MCF 10A (cell line): ENCODE measurements at places on chromosomes 5 and 9. TPM values are rescaled to one million over a fixed set of nuclear protein-coding genes. Genes with fewer than 3 reads are reported as not detected.

GRCh38 chr5:179253730-179254129, 91.5 kb downstream of the ADAMTS2 start:
- no peaks in the 10 kb centered on the region for H3K4me1 ChIP-seq
- no peak overlapping the region for H3K4me3 ChIP-seq
- no peak for DNase-seq
- no peak overlapping the region for H3K27ac ChIP-seq

DNA sequence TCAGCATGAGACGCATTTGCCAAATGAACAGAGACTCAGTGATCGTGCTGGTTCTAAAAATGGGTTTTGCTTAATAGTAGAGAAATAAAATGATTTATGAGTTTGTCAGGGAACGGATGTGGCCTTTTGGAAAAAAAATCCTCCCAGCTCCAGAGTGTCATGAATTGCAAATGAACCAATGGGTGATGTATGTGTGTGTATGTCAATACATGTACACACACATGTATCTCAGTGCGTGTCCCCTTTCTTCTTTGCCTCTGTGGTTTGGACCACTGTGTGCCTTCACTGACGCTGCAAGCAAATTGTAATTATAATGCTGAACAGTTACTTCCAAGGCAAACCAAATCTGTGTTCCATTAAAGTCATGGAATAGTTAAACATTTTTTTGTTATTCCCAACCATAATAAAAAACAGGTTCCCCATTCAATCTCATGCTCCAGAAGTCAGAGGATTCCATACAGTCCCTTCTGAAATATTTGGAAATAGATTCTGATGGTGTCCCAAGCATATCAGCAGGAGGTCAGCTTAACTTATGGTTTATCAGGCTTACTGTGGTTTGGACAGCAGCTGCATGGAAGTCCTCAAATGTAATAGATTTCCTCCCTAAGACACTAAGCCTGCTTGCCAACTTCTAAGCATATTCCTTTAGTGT, 630.5 kb downstream of the ACTL7B start:
- no peaks in the 10 kb centered on the region for H3K36me3 ChIP-seq
- no peak overlapping the region for H3K4me3 ChIP-seq
- no peak for DNase-seq
- no peaks in the 10 kb centered on the region for H3K4me1 ChIP-seq
- H3K27me3 ChIP-seq = no peaks in the 10 kb centered on the region
- H3K27ac ChIP-seq = no peak overlapping the region

GRCh38 chr9:23492126-23493002, 333.7 kb downstream of the ELAVL2 start:
- H3K27me3 ChIP-seq = peaks cover 19% of the 10 kb centered on the region
- no peak overlapping the region for H3K4me3 ChIP-seq
- peak; percentile 58 for DNase-seq
- no peaks in the 10 kb centered on the region for H3K4me1 ChIP-seq
- no peaks in the 10 kb centered on the region for H3K36me3 ChIP-seq

DNA sequence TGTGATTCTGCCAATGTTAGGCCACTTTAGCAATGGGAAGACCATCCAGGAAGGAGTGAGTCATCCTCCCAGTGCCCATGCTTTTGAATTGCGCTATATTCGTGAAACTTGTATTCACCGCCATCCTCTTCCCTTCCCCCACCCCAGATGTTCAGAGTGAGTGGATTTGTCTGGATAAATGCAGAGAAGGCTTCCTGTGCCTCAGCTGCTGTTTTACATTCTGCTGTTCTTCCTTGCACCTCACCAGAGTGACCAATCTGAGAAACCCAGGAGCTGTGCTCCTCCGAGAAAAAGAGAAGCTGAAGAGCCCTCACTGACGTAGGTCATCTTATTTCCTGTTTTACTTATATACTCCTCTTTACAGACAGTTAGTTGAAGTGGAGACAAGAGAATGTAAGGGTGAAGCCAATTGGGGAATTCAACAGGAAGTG, 24.6 kb upstream of the SVEP1 start:
- peaks cover 5% of the 10 kb centered on the region for H3K36me3 ChIP-seq
- H3K27ac ChIP-seq = no peak overlapping the region
- no peak for DNase-seq

DNA sequence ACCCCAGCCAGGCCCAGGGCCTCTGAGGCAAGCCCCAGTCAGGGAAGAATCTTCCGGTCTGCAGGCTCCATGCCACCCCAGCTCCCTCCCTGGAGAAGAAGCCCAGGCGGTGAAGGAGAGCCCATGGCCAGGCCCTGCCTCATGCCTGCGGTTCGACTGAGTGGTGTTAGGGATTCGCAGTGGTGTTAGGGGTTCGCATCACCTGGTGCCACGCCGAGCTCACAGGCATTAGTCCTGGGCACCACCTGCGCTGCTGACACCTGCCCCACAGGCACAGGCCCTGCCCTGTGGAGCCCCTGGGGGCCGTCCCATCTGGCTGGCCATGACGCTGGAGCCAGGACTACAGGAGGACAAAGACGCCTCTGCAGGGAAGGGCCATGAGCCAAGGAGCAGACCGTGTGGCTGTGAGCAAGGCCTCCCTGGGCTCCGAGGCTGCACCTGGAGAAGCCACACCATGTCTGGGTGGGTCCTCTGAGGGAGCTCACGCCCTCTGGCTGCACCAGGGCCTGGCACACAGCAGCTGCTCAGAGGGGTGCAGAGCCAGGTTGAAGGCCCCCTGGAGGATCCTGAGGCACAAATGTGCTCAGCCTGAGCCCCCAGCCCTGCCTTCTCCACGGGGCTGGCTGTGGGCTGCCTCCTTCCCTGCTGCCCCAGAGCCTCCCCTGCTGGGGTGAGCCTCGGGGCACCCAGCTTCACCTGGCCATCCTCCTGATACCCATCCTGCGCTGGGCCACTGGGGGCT, 27.6 kb upstream of the RNF130 start:
- no peaks in the 10 kb centered on the region for H3K36me3 ChIP-seq
- H3K4me1 ChIP-seq = no peaks in the 10 kb centered on the region
- no peak for DNase-seq
- H3K27ac ChIP-seq = no peak overlapping the region

GRCh38 chr9:93992830-93993229, 37.7 kb upstream of the BARX1 start:
- no peaks in the 10 kb centered on the region for H3K4me1 ChIP-seq
- no peak for DNase-seq
- no peak overlapping the region for H3K4me3 ChIP-seq
- no peaks in the 10 kb centered on the region for H3K27me3 ChIP-seq
- H3K36me3 ChIP-seq = no peaks in the 10 kb centered on the region

DNA sequence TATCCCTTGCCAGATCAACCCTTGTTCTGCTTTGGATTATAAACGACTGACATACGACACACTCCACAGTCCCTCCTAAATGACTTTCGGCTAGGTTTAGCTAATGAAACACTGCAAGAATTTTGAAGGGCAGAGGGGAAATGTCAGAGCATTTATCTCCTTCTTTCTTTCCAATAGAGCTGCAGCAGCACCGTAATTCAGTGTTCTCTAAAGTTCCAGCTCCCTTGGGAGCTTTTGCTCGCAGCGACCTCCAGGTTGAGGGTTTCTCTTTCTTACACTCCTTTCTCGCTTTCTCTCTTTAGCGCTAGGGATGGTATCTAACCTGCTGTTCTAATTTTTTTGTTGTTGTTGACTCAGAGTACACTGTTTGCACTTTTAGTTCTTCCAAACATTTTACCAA, 467.1 kb upstream of the ST8SIA4 start:
- no peak overlapping the region for H3K4me3 ChIP-seq
- no peak overlapping the region for H3K27ac ChIP-seq
- H3K27me3 ChIP-seq = no peaks in the 10 kb centered on the region

DNA sequence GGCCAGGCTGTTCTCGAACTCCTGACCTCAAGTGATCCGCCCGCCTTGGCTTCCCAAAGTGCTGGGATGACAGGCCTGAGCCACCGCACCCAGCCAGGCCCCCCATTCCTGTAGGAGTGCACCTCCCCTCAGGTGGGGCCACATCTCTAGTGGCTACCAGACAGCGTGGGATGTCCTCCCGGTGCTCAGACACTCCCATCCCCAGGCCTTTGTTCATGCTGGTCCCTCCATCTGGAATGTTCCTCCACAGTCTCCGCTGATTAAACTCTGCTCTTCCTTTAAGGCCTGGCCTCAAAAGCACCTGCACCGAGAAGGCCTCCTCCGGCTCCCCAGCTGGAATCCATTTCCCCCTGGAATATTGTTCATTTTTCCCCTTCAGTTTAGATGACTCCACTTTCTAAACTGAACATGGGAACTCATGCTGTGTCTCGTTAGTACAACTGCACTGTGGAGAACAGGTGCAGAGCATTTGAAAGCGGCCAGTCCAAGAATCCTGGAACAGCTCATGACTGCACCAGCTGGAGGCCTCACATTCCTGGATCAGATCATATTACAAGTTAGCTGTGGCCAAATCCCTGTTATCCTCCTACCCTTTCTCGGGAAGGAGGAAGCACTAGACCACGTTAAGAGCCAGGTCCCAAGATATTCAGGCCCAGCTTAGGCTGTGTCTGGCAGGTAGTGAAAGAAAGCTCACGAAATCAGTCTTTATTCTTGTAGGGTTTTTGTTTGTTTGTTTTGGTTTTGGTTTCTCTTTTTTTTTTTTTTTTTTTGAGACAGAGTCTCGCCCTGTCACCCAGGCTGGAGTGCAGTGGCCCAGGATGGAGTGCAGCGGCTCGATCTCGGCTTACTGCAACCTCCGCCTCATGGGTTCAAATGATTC, 10.8 kb upstream of the PRRC2B start:
- DNase-seq = peak; percentile 82
- H3K36me3 ChIP-seq = no peaks in the 10 kb centered on the region
- no peak overlapping the region for H3K27ac ChIP-seq

DNA sequence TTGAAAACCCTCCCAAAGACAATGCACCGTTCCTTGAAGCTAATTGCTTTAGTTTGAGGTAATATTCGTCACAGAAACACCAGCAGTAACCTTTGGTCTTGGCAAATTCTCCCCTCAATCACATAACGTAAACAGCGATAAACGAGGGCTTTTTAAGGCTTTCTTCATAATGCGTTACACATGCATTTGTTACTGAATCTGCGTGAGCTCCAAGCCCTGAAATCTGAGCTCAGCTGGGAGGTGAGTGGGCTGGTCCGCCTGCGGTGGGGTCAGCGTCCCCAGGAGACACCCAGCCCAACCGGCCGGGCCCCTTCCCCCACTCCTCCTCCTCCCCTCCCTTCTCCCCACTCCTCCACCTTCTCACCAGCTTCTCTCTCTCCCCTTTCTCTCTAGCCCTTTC, 91.1 kb downstream of the BARX1 start:
- no peaks in the 10 kb centered on the region for H3K4me1 ChIP-seq
- peaks cover 16% of the 10 kb centered on the region for H3K27me3 ChIP-seq
- H3K4me3 ChIP-seq = no peak overlapping the region
- H3K27ac ChIP-seq = no peak overlapping the region
- no peak for DNase-seq

- peak; percentile 27 for DNase-seq
- no peak overlapping the region for H3K4me3 ChIP-seq
- H3K27ac ChIP-seq = no peak overlapping the region
- no peaks in the 10 kb centered on the region for H3K4me1 ChIP-seq
- no peaks in the 10 kb centered on the region for H3K36me3 ChIP-seq
- H3K27me3 ChIP-seq = no peaks in the 10 kb centered on the region
These were observed 135.2 kb downstream of the GNA14 start for GRCh38 chr9:77512876-77513275.

DNA sequence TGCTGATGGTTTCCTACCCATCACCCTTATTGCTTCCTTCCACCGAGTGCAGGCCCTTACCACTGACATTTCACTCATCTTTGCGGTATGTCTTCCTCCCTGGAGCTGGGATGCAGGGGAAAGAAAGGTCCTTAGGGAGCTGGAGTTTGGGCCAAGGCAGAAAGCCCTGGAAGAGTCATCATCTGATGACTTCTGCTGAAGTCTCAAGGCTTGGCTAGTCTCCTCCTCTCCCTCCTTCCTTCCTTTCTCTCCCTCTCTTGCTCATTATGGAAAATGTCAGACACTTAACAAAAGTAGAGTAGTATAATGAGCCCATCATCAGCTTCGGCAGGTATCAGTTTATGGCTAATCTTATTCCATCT, 40.0 kb downstream of the LARP1 start:
- no peak overlapping the region for H3K4me3 ChIP-seq
- H3K36me3 ChIP-seq = peaks cover 95% of the 10 kb centered on the region
- no peaks in the 10 kb centered on the region for H3K4me1 ChIP-seq
- no peaks in the 10 kb centered on the region for H3K27me3 ChIP-seq
- no peak for DNase-seq
- no peak overlapping the region for H3K27ac ChIP-seq

- no peak for DNase-seq
- no peak overlapping the region for H3K27ac ChIP-seq
- H3K4me3 ChIP-seq = no peak overlapping the region
These were observed 82.6 kb downstream of the VCAN start for GRCh38 chr5:83554133-83554532.

GRCh38 chr9:76988941-76989340, 30.5 kb upstream of the FOXB2 start:
- H3K36me3 ChIP-seq = no peaks in the 10 kb centered on the region
- H3K4me1 ChIP-seq = no peaks in the 10 kb centered on the region
- no peak overlapping the region for H3K4me3 ChIP-seq
- peaks cover 33% of the 10 kb centered on the region for H3K27me3 ChIP-seq

DNA sequence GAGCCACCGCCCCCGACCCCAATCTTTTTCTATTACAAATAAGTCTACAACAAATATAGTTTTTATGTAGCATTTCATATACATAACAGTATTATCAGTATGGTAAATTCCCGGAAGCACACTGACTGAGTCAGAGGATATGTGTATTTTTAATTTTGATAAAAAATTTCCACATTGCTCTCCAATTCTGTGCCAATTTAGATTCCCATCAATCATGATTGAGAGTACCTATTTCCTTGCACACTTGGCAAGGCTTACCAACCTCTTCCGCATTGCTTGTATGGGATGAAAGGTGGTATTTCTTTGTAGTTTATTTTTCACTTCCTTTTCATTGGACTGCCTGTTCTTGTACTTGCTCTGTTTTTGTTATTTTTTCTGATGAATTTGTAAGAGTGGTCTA, 204.6 kb downstream of the RFX3 start:
- DNase-seq = no peak
- no peaks in the 10 kb centered on the region for H3K36me3 ChIP-seq
- no peaks in the 10 kb centered on the region for H3K27me3 ChIP-seq
- H3K4me3 ChIP-seq = no peak overlapping the region
- no peaks in the 10 kb centered on the region for H3K4me1 ChIP-seq

GRCh38 chr9:98410185-98410697, 154.8 kb upstream of the TBC1D2 start:
- no peak overlapping the region for H3K4me3 ChIP-seq
- no peaks in the 10 kb centered on the region for H3K4me1 ChIP-seq
- peaks cover 23% of the 10 kb centered on the region for H3K27me3 ChIP-seq

- H3K4me3 ChIP-seq = no peak overlapping the region
- peak; percentile 66 for DNase-seq
- H3K36me3 ChIP-seq = no peaks in the 10 kb centered on the region
- no peak overlapping the region for H3K27ac ChIP-seq
- H3K4me1 ChIP-seq = peaks cover 11% of the 10 kb centered on the region
- no peaks in the 10 kb centered on the region for H3K27me3 ChIP-seq
These were observed 146.3 kb downstream of the SNCAIP start for GRCh38 chr5:122458278-122458872.

The CCDC112 gene
- 10.3 and 10.7 TPM in 2 replicates for total RNA-seq

The ADAMTS12 gene
- total RNA-seq = not detected in 2 replicates

The IGFBPL1 gene
- not detected in 2 replicates for total RNA-seq

The SLC25A48 gene
- total RNA-seq = not detected in 2 replicates

The THBS4 gene
- total RNA-seq = 0.82 and 1.2 TPM in 2 replicates

The TRIP13 gene
- total RNA-seq = 13.7 and 21.4 TPM in 2 replicates

The OR1J2 gene
- total RNA-seq = not detected in 2 replicates
